ENCODE measurements at places on chromosomes 7 and 10.

DNA sequence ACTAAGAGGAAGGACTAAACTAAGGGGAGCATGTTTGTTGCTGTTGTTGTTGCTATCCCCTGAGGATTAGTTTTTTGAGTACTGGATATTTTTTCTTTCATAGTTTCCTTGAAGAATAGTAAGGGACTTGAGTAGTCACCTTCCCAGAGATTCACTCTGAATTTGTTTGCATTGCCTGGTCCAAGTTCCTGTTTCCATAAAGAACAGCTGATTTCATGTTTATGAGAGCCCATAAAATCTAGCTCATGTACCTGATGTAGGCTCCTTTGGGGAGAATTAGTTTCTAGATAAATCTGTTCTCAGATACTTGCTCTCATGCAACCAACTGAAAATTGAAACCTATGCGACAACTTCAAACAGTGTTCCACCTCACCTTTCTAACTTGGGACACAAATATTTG, 464.4 kb upstream of the MBL2 start:
- DNase-seq, result no peak

- DNase-seq, result no peak
Observed at GRCh38 chr10:113007343-113007771, 57.3 kb downstream of the TCF7L2 start.

- no peak for DNase-seq
Observed at GRCh38 chr10:47067949-47068940, 157.0 kb downstream of the PTPN20 start.

- no peak for DNase-seq
Observed at GRCh38 chr10:8586504-8586903, 532.0 kb downstream of the GATA3 start.

- no peak for DNase-seq
Observed at GRCh38 chr10:11335167-11335652, 276.2 kb downstream of the USP6NL start.

- DNase-seq, result no peak
Observed at GRCh38 chr10:113459626-113460280, 93.1 kb upstream of the HABP2 start.

DNA sequence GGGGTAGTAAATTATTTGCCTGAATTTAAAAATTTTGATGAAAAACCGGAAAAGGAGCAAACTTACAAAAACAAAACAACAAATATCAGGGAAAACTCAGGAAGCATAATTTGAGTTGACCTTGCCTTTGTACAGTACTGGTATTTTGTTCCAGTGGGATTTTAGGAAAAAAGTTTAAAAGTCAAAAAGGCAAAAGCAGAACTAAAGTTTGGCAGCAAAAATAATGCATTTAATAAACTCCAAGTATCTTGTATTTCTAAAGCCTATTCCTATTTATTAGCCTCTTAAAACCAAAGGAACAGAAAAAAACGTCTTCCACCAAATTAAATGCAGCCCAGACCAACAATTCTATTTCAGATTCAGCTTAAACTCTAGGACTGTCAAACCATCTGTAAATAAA, 90.7 kb upstream of the ASAH2 start:
- DNase-seq, result no peak

DNA sequence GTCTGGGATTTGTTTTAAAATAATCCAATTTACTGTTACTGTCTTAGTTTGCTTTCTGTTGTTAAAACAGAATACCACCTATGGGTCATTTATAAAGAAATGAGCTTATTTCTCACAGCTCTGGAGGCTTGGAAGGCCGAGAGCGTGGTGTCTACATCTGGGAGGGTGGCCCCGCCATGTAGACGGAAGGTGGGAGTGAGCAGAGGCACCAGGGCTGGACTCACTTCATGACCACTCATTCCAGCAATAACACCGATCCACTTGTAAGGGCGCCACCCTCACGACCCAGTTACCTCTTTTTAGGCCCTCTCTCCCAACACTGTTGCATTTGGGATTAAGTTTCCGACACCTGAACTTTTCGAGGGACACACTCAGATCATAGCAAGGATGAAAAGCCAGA, 36.2 kb upstream of the CFAP46 start:
- no peak for DNase-seq

DNA sequence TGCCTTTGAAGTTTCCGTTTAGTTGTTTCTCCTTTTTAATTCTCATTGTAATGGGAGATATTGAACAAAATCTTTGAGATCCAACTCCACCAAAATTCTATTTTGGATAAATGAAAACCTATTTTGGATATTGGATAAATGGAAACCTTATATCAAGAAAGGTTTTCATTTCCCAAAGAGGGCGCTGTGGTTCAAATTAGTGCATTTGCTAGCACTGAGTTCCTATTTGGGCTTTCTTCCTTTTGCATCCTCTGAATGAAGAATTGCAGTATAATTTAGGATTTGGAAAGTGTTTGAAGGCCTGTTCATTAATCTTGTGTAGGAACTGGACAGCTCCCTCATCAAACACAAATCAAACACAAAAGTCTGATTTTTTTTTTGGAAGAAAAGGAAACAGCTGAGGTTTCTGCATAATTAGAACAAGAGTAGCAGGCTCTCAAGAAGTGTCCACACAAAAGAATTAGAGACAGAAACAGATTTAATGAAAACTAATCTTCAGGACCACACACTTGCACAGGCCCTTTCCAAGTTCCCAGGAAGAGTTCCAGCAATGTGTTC, 80.8 kb upstream of the KLF14 start:
- DNase-seq, result no peak

- DNase-seq, result no peak
Observed at GRCh38 chr10:88832376-88832775, 19.3 kb downstream of the ANKRD22 start.

DNA sequence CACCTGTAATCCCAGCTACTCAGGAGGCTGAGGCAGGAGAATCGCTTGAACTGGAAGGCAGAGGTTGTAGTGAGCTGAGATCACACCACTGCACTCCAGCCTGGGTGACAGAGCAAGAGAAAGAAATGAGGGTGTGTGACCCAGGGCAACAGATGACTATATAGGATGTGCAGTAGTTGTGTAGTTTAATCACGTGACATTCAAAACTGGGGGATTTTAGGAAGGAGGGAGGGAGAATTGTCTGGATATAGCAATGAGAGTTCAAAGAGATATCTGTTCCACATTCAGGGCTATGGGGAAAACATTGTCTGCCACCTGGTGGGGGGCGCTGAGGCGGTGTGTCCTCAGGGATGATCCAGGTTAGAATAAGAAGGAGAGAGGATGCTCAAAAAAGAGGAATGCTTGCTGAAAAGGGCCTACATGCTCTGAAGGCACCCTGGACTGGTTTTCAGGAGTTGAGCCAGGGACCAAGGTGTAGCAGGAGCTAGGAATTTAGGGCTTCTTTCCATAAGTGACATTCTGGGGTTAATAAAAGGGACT, 7.8 kb upstream of the ZYX start:
- DNase-seq, result no peak

DNA sequence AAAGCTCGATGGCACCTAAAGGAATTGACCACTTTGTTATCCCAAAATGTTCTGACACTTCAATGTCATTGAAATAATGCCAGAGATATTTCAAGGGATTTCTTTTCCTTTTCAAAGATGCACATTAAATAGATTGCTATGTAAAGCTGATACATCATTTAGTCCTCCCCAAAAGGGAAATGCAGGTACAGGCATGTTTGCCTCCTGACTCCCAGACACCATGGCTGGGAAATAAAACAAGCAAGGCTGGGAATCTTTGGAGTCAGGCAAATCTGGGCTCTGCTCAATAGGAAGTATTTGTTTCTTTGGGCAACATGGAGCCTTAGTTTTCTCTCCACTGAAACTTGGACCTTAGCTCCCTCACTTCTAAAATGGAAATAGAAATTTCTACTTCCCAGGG, 230.8 kb upstream of the LRRTM3 start:
- DNase-seq, result no peak

DNA sequence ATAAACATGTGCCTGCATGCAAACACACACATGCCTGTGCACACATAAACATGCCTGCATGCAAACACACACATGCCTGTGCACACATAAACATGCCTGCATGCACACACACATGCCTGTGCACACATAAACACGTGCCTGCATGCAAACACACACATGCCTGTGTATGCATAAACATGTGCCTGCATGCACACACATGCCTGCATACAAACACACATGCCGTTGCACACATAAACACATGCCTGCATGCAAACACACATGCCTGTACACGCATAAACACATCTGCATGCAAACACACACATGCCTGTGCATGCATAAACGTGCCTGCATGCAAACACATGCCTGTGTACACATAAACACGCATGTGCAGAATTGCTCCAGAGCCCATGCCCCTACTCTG, 22.4 kb downstream of the NKX6-2 start:
- no peak for DNase-seq

DNA sequence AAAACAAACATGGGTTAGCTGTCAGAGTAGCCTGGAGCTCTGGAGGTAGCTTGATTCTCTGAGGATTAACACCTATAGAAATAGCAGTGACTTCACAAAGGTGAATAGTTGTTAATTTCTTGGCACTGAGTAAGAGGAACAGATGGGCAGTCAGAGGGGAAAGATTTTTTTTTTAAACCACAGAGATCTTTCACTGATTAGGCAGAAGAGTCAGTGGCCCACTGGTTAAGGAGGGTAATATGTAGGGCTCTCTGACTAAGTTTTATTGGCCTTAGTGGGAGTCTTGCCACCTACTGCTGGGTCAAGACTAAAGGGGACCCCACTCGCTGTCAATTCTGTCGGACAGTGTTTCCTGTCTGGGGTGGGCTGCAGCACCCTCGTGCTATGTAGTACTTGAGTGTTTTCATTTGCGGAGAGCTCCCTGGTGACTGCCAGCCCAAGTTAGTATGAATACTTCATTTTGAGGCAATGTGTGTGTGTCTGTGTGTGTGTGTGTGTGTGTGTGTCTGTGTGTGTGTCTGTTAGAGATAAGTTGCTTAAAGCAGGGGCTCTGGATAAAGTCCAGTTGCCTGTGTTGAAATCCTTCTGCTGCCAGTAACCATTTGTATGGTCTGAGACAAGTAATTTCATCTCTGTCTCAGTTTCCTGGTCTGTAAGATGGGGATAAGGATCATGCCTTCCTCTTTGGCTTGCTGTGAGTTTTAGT, 145.2 kb downstream of the ARID5B start:
- DNase-seq, result no peak

GRCh38 chr7:98224701-98225181, 13.5 kb downstream of the BHLHA15 start:
- DNase-seq, result no peak

DNA sequence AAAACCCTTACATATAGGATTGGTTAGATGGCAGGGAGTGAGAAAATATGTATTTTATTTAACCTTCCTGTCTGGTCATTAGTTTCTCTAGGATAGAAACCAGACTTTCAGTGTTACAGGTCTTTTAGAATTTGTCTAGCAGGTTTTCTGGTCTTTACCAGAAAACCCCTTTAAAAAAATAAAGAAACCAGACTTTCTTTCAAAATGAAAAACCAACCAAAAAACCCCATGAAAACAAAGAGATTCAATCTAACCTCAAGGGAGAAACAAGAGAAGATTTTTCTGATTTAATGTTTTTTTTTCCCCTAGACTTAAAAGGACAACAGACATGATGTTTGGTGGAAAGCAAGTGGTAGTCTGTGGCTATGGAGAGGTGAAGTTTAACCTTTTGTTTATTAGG, 28.7 kb upstream of the STRIP2 start:
- DNase-seq, result no peak

DNA sequence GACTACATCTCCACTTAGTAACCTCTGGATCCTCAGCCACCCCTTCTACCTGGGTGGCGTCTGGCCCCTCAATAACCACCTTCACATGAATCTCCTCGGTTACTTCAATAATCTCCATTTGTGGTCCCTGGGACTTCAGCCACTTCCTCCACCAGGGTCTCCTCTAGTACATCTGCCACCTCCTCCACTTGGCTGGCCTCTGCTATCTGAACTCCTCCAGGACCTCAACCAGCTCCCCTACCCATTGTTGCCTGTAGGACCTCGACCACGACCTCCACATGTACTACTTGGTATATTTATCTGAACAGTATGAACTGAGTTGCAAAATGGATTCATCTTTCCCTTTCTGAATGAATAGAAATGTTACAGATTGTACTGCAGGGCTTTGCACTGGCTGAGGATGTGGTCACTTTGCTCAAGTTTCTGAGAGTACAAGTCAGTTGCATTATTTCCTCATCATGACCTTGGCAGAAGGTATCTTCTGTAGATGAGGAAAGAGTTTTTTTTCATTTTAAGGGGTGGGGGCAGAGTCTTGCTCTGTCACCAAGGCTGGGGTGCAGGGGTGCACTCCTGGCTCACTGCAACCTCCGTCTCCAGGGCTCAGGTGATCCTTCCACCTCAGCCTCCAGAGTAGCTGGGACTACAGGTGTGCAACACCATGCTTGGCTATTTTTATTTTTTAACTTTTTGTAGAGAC, 36.0 kb downstream of the MAT1A start:
- DNase-seq, result no peak

GRCh38 chr7:30074422-30075030, 46.3 kb downstream of the PLEKHA8 start:
- DNase-seq, result no peak

GRCh38 chr7:2019461-2019710, 213.4 kb downstream of the MAD1L1 start:
- DNase-seq, result no peak

GRCh38 chr10:34528320-34528719, 286.8 kb downstream of the PARD3 start:
- DNase-seq, result no peak

DNA sequence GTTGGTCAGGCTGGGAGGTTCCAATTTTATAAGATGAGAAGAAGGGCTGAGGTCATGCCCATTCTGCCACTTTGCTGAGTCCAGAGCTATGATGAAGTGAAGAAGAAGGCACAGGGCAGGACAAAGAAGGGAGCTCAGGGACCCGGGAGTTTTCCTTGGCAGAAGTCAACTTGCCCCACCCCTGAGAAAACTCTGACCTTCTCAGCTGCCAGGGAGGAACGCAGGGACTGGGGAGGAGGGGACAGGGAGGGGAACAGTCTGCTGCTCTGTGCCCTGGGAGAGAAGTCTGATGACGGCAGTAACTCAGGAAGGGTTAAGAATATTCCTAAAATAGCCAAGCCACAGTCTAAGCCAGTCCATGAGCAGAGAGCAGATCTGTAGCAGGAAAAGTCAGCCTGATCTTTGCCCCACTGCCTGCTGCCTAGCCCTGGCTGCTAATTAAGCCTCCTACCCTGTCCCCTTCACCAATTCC, 11.7 kb downstream of the ADIRF start:
- no peak for DNase-seq

GRCh38 chr7:146002431-146003078, 114.0 kb upstream of the CNTNAP2 start:
- DNase-seq, result no peak

- no peak for DNase-seq
Observed at GRCh38 chr10:31644931-31645633, 283.5 kb downstream of the ARHGAP12 start.

GRCh38 chr10:110305767-110306451, 1.2 kb upstream of the SMNDC1 start:
- peak; percentile 12 for DNase-seq

GRCh38 chr7:14850039-14850438, 52.5 kb downstream of the DGKB start:
- DNase-seq, result no peak

DNA sequence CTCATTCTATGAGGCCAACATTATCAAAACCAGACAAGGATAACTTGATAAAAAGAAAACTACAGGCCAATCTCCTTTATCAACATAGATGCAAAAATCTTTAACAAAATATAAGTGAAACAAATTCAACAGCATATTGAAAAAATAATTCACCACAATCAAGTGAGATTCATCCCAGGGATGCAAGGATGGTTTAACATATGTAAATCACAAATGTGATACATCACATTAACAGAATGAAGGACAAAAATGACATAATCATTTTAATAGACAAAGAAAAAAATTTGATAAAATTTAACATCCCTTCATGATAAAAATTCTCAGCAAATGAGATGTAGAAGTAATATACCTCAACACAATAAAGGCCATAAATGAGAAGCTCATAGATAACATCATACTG, 53.8 kb downstream of the TCAF1 start:
- DNase-seq, result no peak

All from activated T-cell treated with anti-CD3 and anti-CD28 coated beads for 1 hour (primary cell).